ENCODE measurements at places on chromosomes 12 and 14.
A peak's percentile ranks its signal among the peaks of the same experiment; 100 is the strongest.

DNA sequence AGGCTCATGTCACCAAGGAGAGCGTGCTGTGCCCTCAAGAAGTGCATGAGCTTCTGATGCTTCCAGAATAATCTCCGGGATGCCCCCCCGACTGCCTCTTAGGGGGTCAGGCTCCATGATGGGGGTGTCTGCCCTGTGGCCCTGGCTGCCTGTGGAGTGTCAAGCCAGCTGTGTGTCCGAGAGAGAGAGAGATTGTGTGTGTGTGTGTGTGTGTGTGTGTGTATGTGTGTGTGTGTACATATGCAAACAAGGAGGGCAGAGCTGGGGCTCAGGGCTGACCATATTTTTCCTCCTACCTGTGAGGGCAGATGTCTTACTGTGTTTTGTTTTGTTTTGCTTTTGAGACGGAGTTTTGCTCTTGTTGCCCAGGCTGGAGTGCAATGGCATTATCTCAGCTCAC, 5.6 kb upstream of the ALDH2 start:
- no peak for DNase-seq

DNA sequence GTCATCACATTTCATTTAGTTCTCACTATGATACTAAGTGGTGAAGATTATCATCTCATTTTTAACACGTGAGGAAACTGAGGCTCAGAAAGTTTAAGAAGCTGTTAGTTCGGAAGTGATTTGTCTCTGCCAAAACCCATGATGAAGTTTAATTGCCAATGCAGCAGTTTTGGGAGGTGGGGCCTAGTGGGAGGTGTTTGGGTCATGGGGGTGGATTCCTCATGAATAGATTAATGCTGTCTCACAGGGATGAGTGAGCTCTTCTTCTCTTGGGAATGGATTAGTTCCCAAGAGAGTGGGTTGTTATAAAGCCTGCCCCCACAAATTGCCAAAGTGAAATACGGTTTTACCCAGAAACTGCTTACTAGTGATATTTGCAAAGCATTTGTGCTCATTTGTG, 91.5 kb upstream of the IGF1 start:
- DNase-seq: no peak

DNA sequence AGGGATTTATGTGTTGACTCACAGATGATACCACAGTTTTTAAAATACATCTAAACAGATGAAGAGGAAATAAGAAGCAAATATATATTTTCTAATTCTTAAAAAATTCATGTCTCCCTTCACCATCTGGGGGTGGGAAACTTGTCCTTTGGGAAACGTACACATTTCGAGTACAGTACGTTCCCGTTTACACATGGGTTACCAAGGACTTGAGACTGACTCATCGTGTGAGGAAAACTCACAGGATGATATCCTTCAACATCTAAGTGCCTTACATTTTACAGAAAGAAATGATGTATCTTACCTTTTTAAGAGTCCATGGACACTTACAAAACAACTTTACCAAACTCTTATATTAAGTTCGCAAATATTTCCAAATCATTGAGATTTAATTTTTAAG, 16.0 kb upstream of the FBLN5 start:
- DNase-seq: no peak

- no peak for DNase-seq
Observed at GRCh38 chr12:94841904-94842610, 161.4 kb downstream of the NDUFA12 start.

DNA sequence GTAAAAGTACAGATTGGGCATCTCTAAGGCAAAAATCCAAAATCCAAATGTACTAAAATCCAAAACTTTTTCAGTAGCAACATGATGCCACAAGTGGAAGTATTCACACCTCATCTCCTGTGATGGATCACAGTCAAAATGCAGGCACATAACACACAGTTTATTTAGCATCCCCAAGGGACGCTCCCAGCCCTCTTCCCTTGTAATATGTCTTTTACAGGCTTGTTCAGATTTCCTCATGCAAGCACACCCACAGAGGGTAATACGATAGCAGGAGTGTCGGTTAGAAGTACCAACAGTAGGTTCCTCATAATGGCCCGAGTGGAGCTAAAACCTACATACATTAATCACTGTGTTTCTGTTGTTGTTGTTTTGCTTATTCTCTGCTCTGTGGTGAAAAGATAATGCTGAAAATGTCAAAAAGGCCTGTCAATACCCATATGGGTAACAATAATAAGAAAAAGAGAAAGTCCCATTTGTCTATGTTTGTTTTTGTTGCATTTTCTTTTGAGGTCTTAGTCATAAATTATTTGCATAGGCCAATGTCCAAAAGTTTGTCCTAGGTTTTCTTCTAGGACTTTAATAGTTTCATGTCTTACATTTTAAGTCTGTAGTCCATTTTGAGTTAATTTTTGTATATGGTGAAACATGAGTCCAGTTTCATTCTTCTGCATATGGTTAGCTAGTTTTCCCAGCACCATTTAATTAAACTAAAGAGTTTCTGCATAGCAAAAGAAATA, 133.1 kb downstream of the LRIG3 start:
- DNase-seq: peak; percentile 11

DNA sequence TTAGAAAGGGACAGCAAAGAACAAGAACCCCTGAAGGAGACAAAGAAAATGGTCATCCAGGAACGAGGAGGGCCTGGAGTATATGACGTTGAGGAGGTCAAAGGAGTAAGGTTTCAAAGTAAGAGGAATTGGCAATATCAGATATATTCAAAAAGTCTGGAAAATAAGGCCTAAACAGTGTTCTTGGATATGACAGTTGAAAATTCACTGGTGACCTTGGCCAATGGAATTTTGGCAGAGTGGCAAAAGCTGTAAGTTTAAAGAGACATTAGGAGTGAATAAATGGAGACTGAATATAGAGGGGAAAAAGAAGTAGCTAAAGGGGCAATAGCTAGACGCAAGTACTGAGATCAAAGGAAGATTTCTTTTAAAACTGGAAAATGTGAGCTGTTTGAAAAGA, 4.1 kb upstream of the ACTN1 start:
- no peak for DNase-seq

GRCh38 chr12:67331123-67331522, 62.0 kb downstream of the CAND1 start:
- DNase-seq: no peak

- DNase-seq: no peak
Observed at GRCh38 chr12:52602552-52602951, 1.3 kb upstream of the KRT72 start.

GRCh38 chr12:28966046-28966780, 182.9 kb upstream of the FAR2 start:
- peak; percentile 38 for DNase-seq

DNA sequence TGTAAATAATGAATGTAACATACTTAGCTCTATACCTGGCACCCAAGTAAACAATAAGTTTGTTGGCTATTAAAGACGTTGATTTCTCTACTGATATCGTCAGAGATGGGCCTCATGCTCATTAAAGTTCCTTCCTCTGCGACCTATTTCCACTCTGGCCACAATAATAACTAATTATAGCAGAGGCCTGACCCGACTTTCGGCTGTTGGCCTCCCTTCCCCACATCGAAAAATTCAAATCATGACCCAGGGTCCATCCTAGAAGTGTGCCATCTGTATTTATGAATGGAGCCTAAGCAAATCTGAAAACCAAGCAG, 321 bp upstream of the USP30 start:
- no peak for DNase-seq

DNA sequence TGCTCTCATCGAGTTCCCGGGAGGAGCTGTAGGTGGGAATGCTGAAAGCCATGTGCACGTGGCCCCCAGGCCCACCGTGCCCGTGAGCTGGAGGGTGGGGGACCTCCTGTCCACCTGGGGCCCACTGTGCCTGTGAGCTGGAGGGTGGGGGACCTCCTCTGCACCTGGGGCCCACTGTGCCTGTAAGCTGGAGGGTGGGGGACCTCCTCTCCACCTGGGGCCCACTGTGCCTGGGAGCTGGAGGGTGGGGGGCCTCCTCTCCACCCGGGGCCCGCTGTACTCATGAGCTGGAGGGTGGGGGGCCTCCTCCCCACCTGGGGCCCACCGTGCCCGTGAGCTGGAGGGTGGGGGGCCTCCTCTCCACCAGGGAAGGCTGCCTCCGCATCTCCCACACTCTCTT, 13.9 kb upstream of the NUDT14 start:
- DNase-seq: no peak

- no peak for DNase-seq
Observed at GRCh38 chr12:30810918-30811317, 56.2 kb upstream of the CAPRIN2 start.

GRCh38 chr14:40386433-40386832, 954.2 kb upstream of the FBXO33 start:
- no peak for DNase-seq

DNA sequence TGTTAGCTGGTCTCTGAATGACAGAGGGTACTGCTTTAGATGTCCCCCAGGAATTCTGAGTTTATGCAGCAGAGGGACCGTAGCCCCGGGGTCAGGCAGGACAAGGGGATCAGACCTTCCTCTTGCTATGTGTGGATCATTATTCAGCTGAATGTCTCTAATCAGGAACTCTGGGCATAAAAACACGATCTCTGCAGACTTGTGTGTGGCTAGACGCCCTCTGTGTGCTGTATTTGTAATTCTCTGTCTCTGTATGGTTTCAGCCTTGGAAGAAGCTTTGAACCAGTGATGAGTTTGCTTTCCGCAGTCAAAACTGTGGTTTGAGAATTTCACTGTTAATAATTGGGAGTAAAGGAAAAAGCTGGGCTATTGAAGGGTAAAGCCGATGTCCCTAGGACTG, 125.3 kb downstream of the ETV6 start:
- no peak for DNase-seq

DNA sequence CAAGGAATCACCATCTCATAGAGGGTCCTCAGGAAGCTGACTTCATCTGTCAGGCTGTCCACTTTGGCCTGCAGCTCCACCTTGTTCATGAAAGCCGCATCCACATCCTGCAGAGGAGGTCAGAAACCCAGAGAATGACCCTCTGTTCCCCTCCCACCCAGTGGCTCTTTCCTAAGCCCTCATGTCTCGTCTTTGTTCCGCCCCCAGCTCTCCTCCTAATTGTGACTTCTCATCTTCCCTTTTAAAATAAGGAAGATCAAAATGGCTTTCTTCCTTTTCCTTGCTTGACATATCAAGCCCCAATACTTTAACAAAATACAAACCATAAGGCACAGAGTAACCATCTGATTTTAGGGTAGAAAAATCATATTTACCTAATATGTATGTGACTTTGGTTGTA, 4.4 kb downstream of the KRT76 start:
- DNase-seq: no peak

DNA sequence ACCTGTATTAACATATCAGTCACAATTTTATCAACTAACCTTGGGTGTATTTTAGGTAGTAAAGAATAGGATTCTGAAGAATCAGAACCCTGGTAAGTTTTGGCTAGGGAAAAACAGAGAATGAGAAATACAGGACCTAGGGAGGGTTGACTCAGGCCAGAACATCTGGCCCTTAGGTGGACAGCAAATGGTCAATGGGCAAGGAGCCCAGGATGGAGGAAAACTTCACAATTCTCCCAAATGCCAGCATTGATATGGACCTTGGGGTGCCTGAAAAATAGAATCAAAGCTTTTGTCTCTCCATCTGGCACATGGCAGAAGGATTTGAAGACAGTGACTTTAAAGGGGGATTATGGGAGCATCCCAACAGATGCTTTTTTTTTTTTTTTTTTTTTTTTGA, 32.7 kb upstream of the PRPF39 start:
- DNase-seq: no peak

DNA sequence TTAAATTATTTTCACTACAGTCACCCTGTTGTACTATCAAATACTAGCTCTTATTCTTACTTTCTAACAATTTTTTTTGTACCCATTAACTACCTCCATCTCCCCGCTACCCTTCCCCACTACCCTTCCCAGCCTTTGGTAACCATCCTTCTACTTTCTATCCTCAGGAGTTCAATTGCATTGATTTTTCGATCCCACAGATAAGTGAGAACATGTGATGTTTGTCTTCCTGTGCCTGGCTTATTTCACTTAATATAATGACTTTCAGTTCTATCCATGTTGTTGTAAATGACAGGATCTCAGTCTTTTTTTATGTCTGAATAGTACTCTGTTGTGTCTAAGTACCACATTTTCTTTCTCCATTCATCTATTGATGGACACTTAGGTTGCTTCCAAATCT, 117.8 kb downstream of the FIGNL2 start:
- no peak for DNase-seq

GRCh38 chr14:89531661-89532335, 114.8 kb upstream of the FOXN3 start:
- no peak for DNase-seq

GRCh38 chr14:89493877-89494634, 77.0 kb upstream of the FOXN3 start:
- no peak for DNase-seq

GRCh38 chr14:100065942-100066574, 836 bp downstream of the EVL start:
- DNase-seq: no peak

DNA sequence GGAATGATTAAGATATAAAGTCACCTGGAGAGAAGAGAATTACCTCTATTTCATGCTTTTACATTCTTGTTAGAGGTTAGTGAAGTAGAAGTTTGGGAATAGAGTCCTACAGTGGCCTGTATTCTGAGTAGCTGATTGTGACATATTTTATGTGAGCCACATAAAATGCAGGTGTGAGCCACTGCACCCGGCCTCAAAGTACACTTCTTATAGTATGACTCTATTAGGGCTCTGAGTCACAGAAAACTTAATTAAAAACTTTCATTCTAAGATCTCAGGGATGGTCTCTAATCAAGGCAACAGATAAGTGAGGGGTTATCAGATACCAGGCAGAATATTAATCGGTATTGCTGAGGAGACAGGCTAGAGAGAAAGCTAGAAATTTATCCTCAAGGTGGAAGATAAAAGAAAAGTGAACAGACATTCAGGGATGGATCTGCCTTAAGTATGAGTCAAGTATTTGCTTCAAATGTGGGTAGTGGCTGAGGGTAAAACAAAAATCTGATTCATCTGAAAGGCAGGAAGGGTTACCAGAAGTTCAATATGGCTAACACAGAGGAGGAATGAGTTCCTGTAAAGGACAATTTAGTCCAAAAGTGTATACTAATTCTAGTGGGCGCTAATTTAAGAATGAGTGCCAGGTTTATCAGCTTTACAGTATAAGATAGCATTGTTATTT, 5.5 kb upstream of the G2E3 start:
- no peak for DNase-seq

- DNase-seq: no peak
Observed at GRCh38 chr12:12975322-12976077, 23.5 kb upstream of the GPRC5D start.

- DNase-seq: no peak
Observed at GRCh38 chr12:62711631-62712241, 223.2 kb downstream of the PPM1H start.

DNA sequence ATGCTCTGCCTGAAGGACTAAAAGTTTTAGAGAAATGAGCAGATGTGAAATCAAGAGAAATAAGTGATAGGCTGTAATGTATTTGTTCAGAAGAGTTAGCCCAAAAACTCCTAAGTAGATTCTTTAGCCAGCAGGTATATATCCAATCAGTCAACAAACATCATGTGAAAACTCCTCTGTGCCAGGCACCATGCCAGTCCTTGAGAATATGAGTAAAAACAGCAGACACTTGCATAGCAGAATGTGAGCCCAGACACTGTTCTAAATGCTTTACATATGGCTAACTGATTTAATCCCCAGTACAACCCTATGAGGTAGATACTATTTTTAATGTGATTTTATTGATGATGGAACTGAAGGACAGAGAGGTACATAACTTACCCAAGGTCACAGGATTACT, 329.8 kb downstream of the PAWR start:
- no peak for DNase-seq

- no peak for DNase-seq
Observed at GRCh38 chr14:103748534-103748857, 32.9 kb downstream of the ZFYVE21 start.

GRCh38 chr12:98769068-98769467, 124.0 kb downstream of the APAF1 start:
- no peak for DNase-seq

Measured in NCI-H1092 treated with DMSO at 0.1 percent for 48 hours (cell line).